ENCODE measurements at places on chromosomes 3 and 15.

GRCh38 chr15:25694239-25694584 lies 168.9 kb downstream of the ATP10A start:
- no peak for DNase-seq

DNA sequence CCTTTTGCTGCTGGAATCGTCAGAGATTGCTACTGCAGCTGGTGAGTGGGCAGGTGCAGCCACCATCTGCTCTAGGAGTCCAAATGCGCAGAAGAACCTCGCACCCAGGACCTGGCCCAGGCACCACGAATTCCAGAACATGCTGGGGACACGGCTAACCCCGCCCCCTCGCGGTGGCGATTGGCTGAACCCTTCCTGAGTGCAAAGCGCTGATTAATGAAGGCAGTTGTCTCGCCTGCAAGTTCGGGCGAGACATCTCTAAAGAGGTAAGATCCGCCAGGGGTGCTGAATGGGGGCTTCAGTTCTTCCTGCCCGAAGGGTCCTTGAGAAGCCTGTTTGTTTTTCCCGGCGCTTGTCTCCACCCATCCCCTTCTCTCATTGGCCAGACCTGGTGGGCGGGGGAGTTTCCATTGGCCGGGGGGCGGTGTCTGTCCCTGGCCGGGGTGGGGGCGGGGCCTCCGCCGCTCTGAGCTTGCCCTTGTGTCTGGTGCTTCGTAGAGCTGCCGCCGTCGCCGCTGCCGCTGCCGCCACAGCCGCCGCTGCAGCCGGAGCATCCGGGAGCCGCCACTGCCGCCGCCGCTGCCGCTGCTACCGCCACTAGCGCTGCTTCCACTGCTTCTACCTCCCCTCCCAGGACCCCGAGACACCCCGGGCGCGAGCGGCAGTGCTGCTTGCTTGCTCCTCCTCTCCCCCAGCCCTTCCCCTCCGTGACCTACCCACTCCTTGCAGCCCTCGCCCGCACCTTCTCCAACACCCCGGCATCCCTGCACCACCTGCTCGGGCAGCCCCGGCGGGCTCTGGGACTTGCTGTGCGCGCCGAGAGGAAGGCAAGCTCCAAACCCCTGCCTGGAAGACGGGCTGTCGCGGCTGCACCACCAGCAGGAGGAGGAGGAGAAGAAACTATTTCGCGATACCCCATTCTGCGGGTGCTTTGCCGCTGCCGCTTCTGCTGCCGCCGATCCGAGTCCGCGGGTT lies at the start of gene CADM2:
Gene CADM2, plus strand, starts transcription at position 495 of the 975 bp plus-strand sequence.
- no peak for DNase-seq

GRCh38 chr3:123337226-123337625 lies 111.7 kb downstream of the ADCY5 start:
- no peak for DNase-seq

DNA sequence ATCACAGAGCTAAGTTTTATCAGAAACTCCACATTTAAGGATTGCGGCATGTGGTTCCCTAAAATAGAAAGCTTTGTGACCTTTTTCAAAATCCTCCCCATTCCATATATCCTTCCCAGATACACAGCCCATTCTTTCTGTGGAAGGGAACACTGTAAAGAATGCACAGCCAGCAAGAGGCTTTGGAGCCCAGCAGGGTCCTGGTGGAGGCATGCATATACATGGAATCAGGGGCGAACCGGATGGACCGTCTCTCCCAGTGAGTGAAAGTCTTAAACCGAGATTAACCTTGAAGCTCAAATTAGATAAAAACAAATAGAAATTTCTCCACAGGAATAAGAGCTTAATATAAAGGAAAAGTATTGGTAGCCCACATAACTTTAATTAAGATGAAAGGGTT lies 436.2 kb upstream of the MDFIC2 start:
- no peak for DNase-seq
